Dorsolateral prefrontal cortex (tissue), 122 donors: ENCODE measurements at places on chromosomes 1 and 21.

- DNase-seq: no peak
These were observed 213.2 kb downstream of the TNR start for GRCh38 chr1:175530183-175530582.

GRCh38 chr1:221494670-221495069 lies 247.2 kb downstream of the DUSP10 start:
- no peak for DNase-seq

GRCh38 chr1:46302641-46303037 lies 777 bp downstream of the LRRC41 start:
- no peak for DNase-seq

GRCh38 chr21:45698493-45699184 lies 55.1 kb downstream of the PCBP3 start:
- DNase-seq: no peak

DNA sequence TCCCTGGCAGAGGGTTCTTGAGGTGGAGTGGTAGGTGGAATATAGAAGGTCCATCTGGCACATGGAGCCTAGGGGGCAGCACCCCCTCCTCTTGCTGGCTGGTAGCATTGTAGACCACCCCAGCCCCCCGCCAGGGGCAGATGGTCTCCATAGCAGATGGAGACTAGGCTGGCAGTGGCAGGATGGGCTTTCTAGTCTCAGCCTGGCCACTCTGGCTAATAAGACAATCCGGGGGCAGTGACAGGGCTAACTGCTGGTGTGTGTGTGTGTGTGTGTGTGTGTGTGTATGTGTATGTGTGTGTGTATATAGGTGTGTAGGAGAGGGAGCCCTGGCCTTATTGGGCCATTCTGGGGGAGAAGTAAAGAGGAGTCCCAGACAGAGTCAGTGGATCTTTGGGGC lies 16.1 kb downstream of the UTP11 start:
- no peak for DNase-seq

- no peak for DNase-seq
These were observed 338.7 kb downstream of the SIPA1L2 start for GRCh38 chr1:232291261-232291660.

DNA sequence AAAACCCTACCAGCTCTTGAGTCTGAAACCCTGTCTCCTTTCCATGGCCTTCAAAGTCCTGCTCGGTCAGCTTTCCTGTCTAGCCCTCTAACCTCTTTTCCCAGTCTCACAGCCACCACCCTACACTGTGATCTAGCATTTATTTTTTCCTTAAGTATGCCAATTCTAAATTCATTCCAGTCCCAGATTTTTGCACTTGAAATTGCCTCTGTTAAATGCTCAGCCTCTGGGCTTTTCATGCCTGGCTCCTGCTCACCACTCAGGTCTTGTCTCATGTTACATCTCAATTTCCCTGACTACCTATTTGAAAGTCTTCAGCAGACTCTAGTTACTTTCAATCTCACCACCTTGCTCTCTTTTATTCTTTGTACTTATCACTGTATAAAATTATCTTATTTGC lies 176.2 kb downstream of the ADGRL4 start:
- no peak for DNase-seq

GRCh38 chr1:101260556-101261350 lies 23.9 kb downstream of the S1PR1 start:
- DNase-seq: no peak

GRCh38 chr1:245823408-245824147 lies 668.8 kb downstream of the KIF26B start:
- DNase-seq: no peak

- no peak for DNase-seq
These were observed 136.2 kb upstream of the DUSP10 start for GRCh38 chr1:221878134-221878533.

- DNase-seq: no peak
These were observed at the start of gene HJV for GRCh38 chr1:146021622-146022402. TSS of gene HJV (minus strand) at chr1:146021735. CDS start at chr1:146020231, 1,504 bp downstream.

DNA sequence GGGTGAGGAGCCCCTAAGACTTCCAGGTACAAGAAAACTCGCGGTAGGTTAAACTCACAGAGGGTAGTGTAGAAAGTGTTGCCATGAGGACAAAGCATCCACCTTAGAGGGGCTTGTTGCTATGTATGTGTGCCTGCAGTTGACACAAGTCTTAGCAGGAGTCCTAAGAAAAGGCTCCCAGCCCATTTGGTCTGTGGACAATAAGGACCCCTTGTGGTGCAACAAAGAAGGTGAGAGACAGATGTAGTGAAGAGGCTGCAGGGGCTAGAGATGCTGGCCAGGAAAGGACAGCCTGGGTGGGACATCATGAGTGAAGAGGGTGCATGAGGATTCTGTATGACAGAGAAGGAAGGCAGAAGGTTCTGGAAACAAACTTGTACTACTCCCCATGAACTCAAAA lies 36.3 kb upstream of the IL10 start:
- DNase-seq: no peak

GRCh38 chr1:67754526-67754920 lies 69.5 kb downstream of the GADD45A start:
- DNase-seq: no peak

GRCh38 chr1:10678852-10679251 lies 117.6 kb downstream of the CASZ1 start:
- no peak for DNase-seq

DNA sequence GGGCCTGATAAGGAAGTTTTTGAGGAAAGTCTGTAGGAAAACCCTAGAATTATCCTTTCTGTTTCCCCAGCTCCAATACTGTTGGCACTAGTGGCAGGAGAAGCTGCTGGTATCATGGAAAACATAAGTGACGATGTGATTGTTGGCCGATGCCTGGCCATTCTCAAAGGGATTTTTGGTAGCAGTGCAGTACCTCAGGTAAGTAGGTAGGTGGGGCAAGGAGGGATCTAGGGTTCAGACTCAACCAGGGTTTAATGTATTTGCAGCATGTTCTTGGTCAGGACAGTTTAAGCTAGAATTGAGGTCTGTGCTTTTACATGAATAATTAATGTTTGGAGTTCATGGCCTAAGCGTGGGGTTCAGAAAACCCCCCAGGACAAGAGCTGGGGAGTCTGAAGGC lies 62.1 kb downstream of the KDM1A start:
- DNase-seq: no peak

DNA sequence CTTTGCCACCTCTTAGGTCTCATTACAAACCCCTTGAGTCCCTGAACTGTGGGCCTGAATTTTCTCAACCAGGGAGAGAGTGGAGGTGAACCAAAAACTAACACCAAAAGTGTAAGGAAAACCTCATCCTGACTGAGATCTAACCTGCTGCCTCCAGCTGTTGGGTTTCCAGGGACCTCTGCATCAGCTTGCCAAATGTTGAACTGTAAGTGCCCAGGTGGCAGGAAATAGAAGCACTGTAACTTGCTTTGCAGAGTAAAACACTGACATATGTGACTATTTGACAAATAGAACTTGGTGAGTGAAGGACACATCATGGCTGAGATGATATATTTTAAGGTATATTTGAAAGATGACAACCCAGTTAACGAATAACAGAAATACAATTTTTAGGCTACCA lies 48.4 kb upstream of the NR5A2 start:
- DNase-seq: no peak

DNA sequence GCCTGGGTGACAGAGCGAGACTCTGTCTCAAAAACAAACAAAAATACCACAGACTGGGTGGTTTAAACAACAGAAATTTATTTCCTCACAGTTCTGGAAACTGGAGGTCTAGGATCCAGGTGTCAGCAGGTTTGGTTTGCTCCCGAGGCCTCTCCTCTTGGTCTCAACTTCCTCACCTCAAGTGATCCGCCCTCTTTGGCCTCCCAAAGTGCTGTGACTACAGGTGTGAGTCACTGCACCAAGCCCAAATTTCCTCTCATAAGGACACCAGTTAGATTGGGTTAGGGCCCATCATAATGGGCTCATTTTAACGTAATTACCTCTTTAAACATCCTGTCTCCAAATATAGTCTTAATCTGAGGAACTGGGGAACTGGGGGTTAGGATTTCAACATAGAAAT lies 35.5 kb downstream of the MFSD2A start:
- no peak for DNase-seq

GRCh38 chr1:58909914-58910681 lies 126.3 kb upstream of the JUN start:
- no peak for DNase-seq

DNA sequence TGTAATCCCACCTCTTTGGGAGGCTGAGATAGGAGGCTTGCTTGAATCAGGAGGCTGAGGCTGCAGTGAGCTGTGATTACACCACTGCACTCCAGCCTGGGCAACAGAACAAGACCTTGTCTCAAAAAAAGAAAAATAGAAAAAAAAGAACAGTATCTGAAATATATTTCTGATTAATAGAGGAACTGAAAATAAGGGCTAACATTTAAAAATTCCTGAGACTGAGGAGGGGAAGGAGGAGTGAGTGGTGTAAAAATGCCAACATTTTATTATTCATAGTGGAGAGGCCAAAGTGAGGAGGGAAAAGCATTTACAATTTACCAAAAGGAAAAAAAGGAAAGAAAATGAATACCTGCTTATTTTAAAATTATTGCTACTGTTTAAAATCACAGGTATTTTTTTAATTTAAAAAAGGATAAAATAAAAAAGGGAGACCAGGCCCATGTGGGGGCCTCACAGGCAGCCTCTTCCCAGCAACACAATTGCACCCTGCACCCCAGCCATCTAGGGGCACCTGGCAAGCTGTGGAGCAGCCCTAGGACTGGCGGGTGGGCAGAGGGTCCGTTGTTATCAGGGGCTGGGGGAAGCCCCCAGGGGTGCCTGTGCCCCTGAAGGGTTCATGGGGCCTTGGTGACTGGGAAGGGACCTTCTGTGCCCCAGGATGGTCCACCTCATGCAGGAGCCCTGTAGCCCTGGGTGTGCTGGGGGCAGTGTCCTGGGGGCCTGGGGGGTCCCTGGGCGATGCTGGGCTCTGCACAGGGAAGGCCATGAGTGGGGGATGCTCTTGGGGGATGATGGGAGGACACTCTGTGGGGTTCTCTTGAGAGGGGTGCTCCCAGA lies 34.8 kb upstream of the ADARB1 start:
- no peak for DNase-seq

DNA sequence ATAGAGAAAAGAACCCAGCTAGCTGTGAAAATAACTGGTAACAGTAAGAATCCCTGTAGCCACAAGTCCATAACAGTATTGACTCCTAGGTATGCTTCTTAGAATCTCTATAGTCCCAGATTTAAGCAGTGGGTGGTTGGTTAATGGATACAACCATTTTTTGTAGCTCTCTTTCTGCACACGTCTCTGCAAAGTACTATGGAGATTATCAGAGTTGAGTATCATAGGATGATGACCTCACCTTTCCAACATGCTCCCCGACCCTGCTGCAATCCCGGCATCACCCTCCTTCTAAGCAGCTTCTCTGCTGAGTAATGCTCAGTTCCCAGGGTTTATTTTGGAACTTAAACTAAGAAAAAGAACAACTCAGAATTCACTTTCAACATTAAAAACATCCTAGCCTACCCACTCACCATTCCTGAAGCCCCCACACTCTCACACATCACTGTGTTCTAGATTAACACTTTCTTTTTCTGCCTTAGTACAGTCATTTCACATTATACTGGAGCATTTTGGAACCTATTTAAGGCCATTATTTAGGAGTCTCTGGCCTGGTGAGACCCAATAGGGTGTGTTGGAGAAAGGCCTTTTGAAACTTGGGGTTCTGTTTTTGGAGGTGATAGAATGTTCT lies 2.7 kb downstream of the MLLT11 start:
- no peak for DNase-seq

GRCh38 chr1:169601096-169601881 lies 15.0 kb upstream of the F5 start:
- no peak for DNase-seq

- no peak for DNase-seq
These were observed 35.5 kb downstream of the H3-3A start for GRCh38 chr1:226097866-226098625.

DNA sequence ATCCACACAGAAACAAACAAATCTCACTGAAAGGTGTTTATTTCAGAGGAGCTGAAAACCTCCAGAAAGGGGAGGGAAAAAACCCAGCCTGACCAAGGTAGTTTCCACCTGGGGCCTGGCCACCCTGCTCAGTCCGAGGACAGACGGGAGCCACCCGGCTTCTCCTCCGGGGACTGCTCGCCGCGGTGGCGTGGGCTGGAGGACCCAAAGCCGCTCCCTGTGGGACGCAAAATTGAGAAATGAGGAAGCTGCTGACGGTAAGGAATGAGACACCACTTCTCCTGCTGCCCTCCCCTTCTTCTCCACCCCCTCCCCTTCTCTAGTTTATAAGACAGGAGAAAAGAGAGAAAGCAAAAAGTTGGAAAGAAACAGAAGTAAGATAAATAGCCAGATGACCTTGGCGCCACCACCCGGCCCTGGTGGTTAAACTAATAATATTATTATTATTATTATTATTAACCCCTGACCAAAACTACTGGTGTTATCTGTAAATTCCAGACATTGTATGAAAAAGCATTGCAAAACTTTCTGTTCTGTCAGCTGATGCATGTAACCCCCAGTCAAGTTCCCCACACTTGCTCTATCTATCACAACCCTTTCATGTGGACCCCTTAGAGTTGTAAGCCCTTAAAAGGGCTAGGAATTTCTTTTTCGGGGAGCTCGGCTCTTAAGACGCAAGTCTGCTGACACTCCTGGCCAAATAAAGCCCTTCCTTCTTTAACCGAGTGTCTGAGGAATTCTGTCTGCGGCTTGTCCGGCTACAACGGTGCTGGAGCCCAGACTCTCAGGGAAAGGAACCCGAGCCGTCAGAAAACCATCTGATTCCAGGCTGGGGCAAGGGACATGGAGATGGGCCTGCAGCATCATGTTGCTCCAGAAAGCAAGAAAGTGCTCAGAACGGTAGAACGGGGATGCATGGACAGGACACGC lies 12.5 kb downstream of the ITGB2 start:
- no peak for DNase-seq

- DNase-seq: no peak
These were observed 71.3 kb downstream of the RPE65 start for GRCh38 chr1:68378296-68379084.

DNA sequence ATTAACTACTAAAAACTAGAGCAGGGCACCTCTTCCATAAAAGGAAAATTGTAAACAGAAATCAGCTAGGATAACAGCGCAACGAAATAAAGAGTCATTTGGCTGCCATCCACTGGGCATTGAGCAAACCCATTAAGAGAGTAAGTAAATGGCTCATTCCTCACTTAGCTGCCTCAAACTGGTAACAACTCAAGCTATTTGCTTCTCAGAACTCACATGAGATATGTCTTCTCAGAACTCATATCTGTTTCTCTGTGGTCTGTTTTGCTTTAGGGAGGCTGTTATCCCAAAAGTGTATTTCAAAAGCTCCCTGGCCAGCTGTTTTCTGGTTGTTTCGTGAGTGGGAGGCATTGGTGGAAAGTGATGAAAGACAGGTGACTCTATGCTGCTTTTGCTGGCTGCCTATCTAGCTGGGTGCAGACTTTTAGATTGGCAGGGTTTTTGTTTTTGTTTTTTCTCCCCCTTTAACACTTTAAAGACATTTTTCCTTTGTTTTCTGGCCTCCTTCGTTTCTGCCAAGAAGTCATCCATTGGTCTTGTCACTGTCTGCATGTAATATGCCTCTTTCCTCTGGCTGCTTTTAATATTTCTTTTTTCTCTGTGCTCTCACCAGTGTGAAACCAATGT lies 269.2 kb upstream of the RGS18 start:
- no peak for DNase-seq

DNA sequence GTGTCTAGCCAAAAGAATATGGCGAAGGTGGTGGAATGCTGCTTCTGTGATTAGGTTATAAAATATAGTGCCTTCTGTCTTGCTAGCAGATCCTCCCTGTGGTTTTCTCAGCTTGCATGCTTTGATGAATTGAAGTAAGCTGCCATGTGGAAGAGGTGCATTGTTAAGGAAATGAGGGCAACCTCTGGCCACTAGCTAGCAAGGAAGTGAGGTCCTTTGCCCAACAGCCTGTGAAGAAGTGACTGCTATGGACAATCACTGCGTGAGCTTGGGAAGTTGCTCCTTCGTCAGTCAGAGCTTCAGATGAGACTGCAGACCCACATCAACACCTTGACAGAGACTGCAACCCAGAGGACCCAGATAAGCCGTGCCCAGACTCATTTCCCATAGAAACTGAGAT lies 109.4 kb downstream of the GIPC2 start:
- no peak for DNase-seq
